ENCODE measurements at places on chromosomes 2 and 18.

GRCh38 chr18:8942021-8942908 is 160.2 kb upstream of the NDUFV2 start:
- DNase-seq = no peak

GRCh38 chr2:71704131-71704561 is 250.8 kb downstream of the DYSF start:
- no peak for DNase-seq

DNA sequence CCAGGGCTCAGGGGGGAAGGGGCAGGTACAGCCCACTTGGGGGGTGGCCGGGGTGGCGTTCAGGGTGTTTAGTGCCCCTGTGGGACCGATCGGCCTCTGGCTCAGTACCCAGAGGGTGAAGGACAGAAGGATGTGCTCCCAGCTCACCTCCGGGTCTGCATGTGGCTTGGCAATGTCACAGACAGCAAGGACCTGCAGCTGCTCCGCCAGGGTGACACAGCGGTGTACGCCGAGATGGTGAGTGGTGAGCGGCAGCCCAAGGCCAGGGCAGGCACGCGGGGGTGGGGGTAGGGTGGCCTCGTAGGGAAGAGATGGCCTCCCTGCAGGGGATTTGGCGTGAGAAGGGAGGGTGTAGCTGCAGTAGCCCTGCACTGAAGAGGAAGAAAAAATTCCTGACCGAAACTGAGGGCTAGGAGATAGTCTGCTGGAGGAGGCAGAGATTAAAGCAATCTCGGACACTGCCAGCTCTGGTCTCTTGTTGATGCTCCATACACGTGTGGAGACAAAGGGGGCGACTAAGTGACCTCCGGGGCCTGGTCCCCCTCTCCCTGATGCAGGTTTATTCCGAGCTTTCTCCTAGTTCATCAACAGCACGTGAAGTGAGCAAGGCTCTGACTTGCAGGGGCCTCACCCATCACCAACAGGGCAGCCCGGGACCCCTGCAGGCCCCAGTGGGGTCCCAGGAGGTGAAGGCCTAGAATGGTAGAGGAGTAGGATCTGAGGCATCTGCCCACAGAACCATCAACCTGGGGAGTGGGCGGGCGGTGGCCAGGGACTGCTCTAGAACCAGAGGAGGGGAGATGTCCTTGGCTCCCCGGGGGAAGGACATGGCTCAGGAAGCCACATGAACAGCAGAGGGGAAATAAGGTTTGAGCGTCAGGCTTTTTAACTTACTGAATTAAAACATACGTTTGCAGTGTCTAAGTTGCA is 45.4 kb downstream of the FER1L5 start:
- no peak for DNase-seq

GRCh38 chr2:232588680-232589585 is 38.4 kb downstream of the EIF4E2 start:
- no peak for DNase-seq

GRCh38 chr2:163455815-163456214 is 280.0 kb downstream of the FIGN start:
- DNase-seq = no peak

DNA sequence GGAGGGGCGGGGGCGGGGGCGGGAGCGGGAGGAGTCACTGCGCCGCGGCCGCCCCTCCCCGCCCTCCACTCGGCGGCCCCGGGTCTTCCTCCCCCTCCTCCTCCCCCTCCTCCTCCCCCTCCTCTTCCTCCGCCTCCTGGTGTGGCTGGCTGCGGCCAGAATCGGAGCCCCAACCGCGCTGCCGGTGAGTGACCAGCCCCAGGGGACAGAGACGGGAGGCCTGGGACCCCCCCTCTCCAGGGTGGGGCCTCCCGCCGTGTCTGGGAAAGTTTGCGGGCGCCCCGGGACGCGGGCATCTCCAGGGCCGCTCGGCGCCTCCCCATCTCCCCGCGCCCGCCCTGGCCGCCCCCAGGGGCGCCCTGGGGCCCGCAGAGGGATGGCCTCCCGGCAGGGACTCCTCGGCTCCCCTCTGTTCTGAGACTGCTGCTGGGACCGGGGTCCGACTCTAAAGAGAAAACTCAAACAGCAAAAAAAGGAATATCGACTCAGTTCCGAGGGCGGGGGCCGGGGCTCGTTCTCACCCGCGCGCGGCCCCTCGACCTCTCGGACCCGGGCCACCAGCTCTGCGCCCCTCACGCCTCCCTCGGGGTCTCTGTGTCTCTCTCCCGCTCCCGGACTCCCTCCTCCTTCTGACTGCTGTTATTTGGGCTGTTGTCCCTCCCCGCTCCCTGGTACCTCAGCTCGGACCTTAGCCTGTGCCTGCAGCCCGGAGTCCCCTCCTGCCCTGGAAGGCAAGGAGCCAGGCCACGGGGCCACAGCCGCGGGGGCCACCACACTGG is at the start of gene STON1:
TSS of gene STON1 (plus strand) at position 122 of the 779 bp plus-strand sequence. CDS start 50,480 bp downstream, outside the sequence.
- peak; percentile 32 for DNase-seq

- DNase-seq = no peak
Measured at GRCh38 chr18:69947361-69948133, at the start of gene CD226. Gene CD226 (minus strand): TSS chr18:69947873. CDS start chr18:69947406, 467 bp downstream.

DNA sequence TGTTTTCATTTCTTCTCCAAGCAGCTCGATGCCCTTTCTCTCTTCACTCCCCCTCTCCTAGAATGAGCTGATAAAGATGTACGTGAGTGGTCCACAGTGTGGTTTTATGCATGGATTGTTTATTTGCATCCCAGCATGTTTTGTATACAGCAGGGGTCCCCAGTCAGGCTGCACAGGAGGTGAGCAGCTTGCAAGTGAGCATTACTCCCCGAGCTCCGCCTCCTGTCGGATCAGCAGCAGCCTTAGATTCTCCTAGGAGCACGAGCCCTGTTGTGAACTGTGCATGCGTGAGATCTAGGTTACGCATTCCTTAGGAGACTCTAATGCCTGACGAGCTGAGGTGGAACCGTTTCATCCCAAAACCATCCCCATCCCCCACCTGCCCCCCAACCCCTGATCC is 262.6 kb downstream of the AGAP1 start:
- DNase-seq = no peak

GRCh38 chr2:1152375-1152774 is 201.7 kb downstream of the SNTG2 start:
- DNase-seq = no peak

DNA sequence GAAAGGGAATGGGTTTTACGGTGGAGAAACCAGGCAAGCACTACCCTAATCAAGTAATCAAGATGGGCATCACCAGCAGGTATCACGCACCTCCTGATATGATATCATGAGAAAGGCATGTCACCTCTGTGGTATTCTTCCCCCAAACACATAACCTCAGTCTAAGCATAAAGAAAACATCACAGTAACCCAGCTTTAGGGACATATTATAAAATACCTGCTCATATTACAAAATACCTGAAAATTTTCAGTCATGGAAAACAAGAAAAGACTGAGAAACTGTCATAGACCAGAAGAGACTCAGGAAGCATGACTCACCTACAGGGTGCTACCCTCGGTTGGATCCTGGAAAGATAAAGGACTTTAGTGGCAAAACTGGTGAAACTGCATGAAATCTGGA is 30.5 kb downstream of the GCKR start:
- no peak for DNase-seq

DNA sequence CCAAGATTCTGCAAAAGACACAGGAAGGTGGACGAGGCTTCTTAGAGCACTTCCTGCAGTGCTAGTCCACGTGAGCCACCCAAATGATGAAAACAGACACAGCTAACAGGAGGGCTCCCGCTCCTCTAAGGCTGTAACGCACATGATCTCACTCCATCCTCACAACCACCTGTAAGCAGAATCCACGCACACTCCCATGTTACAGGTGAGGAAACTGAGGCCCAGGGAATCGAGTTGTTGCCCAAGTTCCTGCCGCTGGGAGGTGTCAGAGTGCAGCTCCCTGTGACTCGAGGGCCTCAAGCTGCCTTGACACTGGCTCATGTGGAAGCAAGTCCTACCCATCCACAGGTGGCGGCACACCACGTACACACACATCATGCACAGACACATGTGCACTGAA is 4.4 kb downstream of the DNMT3A start:
- DNase-seq = no peak

- no peak for DNase-seq
Measured at GRCh38 chr2:1266351-1266750, 146.9 kb upstream of the TPO start.

DNA sequence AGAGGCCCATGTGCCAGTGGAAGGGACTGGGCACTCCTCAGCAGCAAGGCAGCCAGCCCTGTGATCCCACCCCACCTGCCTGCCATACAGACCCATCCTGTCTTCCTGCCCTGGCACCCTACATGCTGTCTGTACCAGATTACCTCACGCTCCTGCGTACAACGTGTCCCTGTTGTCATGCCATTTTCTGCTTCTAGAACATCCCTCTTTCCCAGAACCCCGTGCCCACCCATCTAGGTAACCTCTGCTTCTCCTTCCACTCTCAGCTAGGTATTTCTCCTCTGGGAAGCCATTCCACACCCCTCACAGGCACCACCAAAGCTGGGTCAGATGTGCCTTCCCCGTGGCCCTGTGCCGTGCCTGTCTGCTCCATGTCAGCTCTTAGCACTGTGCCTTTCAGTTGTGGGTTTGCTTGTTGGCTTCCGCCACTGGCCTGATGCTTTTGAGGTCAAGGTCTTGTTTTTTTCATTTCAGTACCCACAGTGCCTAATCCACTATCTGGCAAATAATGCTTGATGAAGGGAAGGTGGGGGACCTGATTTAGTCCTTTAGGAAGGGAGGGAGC is 71.7 kb upstream of the ALPP start:
- no peak for DNase-seq

- DNase-seq = no peak
Measured at GRCh38 chr2:206558492-206558891, 83.8 kb upstream of the FAM237A start.

DNA sequence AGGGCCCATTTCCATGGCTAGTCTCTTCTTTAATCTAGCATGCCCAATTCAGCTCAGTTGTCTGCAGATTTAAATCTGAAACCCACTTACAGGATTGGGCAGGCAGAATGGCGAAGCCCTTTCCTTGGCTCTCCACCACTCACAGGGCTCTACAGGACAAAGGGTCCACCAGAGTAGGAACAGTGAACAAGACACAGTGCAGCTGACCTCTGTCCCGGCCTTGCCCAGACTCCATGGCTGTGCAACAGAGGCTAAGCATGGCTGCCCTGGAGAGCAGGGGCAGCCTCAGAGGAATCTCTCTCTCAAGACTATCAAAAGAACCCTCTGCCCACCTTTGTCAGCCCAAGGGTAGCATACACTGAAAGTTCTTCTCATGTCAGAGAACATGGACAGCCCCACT is 9.7 kb upstream of the ATP6V1B1 start:
- no peak for DNase-seq

DNA sequence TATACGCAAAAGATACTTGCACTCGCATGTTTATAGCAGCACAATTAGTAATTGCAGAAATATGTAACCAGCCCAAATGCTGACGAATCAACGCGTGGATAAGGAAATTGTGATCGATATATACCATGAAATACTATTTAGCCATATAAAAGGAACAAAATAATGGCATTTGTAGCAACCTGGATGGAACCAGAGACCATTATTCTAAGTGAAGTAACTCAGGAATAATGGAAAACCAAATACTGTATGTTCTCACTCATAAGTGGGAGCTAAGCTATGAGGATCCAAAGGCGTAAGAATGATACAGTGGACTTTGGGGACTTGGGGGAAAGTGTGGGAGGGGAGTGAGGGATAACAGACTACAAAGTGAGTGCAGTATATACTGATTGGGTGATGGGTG is 1008.0 kb upstream of the CRIM1 start:
- DNase-seq = no peak

- no peak for DNase-seq
Measured at GRCh38 chr2:214484701-214485100, 73.8 kb downstream of the VWC2L start.

DNA sequence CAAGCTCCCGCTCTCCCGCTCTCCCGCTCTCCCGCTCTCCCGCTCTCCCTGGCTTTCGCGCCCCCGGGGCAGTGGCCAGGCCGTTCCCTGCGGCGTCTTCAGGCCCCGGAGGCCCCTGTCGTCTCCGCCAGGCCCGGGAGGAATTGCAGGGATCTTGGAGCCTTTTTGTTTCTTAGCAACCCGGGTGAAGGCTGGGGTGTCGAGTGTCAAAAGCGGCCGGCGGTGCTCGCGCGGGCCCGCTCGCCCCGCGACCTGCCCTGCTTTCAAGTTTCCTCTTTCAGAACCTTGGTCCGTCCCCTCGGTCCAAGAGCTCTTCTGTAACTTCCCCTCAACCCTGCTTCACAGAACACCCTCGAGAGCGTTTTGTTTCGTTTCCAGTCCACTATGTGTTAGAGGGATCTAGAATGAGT is 1.4 kb downstream of the RNF138 start:
- peak; percentile 20 for DNase-seq

- no peak for DNase-seq
Measured at GRCh38 chr2:29236074-29236473, 120.9 kb downstream of the CLIP4 start.

DNA sequence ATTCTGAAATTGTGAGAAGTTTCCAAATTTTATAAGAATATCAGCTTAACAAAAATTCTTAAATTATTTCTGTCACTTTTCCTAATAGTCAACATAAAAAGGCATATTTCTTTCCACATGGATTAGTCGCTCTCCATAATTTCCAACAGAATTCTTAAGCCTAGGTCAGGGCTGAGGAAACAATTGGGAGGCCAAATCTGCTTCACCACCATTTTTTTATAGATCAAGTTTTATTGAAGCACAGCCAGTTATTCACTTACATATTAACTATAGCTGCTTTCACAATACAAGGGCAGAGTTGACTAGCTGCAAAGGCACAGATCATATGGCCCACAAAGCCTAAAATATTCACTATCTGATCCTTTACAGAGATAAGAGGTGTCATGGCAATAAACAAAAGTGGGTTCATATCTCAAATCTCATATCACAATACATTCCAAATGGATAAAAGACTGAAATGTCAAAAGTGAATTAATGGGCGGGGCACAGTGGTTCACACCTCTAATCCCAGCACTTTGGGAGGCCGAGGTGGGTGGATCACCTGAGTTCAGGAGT is 18.7 kb downstream of the MEMO1 start:
- no peak for DNase-seq

DNA sequence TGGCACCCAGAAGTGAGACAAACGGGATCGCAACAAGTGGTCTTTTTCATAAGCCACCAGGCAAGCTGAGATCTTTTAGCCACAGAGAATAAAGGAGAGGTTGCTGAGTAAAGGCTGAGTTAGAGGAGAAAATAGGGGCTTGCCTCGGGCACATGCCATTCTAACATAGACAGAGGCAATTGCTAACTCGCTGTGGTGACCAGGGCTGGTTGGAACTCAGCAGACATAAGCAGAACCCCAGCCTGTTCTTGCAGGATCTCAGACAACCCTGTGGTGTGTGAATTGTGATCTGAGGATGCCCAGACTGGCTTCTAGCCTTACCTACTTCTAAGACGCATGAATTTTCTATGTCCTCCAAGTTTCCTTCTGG is 300.2 kb downstream of the CDCA7 start:
- no peak for DNase-seq

- DNase-seq = no peak
Measured at GRCh38 chr18:48376406-48376805, 32.8 kb downstream of the ZBTB7C start.

GRCh38 chr2:9660154-9660553 is 29.4 kb upstream of the YWHAQ start:
- no peak for DNase-seq

- DNase-seq = no peak
Measured at GRCh38 chr2:9846554-9846953, 3.3 kb downstream of the TAF1B start.
